ENCODE measurements at places on chromosomes 7 and 10.

DNA sequence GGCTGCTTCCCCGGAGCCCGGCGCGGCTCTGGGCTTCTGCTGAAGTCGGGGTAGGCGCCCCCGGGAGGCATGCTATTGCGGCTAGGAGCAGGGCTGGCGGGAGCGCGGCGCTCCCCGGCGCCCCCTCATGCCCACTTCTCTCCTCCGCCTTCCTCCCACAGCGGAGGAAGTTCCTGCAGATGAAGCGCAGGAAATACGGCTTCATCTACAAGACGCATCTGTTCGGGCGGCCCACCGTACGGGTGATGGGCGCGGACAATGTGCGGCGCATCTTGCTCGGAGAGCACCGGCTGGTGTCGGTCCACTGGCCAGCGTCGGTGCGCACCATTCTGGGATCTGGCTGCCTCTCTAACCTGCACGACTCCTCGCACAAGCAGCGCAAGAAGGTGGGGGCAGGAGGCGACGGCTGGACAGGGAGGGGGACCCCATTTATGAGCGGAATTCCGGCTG lies 479 bp downstream of the CYP26A1 start:
- no peak for DNase-seq

- no peak for DNase-seq
Measured at GRCh38 chr7:26213807-26214515, 12.4 kb downstream of the CBX3 start.

DNA sequence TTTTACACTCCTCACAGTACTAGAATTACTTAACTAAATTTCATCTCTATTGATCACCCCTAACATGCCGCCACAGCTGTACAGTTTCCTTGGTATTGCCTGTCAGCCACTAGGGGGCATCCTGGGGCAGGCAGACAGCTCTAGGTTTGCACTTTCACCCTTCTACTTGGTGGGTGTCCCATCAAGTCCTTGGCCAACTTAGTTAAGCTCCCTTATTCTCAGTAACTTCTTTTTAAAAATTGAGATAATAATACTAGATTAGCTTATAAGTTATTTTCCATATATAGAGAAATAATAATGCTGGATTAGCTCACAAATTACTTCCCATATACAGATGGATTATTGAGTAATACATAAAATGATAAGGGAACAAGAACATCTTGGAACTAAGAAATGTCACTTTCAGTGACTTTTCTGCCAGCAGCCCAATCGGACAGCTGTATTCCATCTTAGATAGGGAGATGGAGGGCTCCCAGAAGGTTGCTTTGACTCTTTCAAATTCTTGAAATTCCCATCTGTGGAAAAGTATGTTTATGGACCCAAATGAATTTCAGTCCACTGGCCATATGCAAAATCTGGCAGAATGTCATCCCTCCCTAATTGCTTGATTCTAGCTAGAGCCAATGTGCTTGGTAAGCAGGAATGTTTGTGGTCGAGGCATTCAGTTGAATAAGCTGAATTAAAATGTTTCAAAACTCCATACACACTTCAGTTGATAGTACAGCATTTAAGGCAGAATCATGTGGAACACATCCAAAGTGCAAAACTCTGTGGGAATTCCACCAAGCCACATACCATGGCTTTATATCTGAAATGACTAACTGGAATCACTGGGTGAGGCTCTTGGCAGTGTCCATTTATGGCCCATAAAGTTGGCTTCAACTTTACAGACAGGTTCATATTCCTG lies 309.7 kb downstream of the CSTF2T start:
- peak; percentile 22 for DNase-seq

DNA sequence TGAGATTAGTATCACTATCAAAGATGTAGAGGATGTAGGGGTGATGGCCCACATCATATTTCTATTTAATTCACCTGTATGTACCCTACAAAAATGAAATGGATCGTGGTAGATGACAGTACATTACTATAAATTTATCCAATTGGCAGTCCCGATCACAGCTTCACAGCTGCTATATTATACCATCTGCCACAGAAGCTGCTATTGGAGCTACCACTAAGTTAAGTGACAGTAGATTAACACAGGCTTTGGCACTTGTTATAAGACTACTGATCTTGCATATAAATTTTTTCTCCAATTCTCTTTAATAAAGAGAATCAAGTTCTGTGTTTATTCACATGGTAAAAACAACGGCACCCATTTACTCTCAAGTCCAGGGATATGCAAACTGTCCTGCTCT lies 24.9 kb upstream of the MAGI2 start:
- no peak for DNase-seq

DNA sequence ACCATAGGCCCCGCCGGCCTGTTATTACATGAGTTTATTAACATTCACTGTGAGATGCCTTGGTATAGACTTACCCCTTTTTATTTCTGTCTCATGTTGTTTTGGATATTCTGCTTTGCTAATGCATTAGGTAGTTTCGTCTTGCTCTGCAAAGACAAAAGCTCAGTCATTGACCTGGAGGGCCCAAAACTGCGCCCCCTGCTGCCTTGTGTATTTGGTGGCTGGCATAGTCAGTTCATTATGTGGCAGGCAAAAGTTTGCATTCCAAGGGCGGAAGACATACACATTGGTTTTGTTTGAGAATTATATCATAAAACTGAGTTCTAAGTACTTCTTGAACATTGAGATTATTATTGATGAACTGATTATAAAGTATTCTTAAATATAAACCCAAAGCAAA lies 372.5 kb downstream of the SDK1 start:
- DNase-seq = peak; percentile 45

GRCh38 chr7:158710651-158711102 lies 6.1 kb upstream of the NCAPG2 start:
- no peak for DNase-seq

GRCh38 chr7:88329532-88330463 lies 23.1 kb upstream of the STEAP4 start:
- DNase-seq = no peak

- DNase-seq = no peak
Measured at GRCh38 chr10:71646592-71647292, 72.8 kb downstream of the C10orf105 start.

DNA sequence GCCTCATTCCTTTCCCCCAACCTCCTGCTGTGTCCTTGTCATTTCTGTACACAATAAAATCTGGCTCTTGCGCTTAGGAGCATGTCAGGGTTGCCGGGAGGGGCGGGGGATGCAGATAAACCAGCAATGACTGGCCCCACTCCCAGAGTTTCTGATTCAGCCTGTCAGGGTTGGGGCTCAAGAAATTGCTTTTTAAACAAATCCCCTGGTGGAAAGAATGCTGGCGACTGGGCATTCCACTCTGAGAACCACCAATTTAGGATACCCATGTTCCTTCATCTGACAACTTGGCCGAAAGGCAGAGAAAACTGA lies 376.4 kb downstream of the TCERG1L start:
- DNase-seq = no peak

- no peak for DNase-seq
Measured at GRCh38 chr10:3671386-3671955, 113.5 kb downstream of the KLF6 start.

DNA sequence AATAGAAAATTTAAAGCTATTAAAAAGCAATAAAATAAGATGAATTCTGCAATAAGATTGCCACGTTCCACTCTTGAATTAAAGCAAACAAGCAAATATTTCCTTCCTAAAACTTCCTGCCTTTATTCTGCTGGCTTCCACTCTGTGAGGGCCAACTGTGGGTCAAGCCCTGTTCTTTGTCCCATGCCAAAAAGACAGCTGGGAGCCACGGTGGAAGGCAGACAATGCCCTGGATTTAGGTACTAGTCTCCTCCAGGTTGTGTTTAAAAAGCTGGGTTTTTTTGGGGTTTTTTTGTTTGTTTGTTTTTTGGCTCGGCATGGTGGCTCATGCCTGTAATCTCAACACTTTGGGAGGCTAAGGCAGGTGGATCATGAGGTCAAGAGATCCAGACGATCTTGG lies 39.1 kb downstream of the LRRTM3 start:
- no peak for DNase-seq

DNA sequence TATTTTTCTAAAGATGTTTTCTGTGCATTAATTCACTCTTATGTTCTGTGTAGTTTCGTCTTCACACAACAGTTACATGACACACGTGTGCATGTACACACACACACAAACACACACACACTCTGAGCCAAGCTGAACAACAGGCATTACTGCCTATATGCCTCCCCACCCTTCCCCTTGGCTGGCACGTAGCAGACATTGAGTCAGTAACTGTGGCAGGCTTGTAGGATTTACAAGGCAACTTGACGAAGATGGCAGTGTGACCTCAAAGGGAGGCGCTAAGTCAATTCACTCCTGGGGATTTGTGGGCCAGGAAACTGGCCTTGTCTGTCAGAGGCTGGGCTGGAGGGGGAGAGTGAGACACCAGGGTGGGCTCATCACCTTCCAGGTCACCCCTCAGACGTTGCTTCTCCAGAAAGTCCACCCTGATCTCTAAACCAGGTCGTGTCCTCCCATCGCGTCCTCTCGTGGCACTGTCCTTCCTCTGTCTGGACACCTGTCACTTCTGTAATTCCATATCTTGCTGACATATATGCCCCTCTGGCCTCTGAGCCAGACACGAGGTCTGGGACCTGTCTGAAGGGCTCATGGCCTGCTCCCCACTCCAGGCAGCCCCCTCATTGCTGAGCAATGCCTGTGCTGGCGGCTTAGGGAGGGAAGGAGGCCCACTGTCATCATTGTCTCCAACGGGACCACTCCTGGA lies 41.1 kb upstream of the INPP5A start:
- no peak for DNase-seq

GRCh38 chr10:48926764-48927540 lies 12.7 kb downstream of the LRRC18 start:
- no peak for DNase-seq

DNA sequence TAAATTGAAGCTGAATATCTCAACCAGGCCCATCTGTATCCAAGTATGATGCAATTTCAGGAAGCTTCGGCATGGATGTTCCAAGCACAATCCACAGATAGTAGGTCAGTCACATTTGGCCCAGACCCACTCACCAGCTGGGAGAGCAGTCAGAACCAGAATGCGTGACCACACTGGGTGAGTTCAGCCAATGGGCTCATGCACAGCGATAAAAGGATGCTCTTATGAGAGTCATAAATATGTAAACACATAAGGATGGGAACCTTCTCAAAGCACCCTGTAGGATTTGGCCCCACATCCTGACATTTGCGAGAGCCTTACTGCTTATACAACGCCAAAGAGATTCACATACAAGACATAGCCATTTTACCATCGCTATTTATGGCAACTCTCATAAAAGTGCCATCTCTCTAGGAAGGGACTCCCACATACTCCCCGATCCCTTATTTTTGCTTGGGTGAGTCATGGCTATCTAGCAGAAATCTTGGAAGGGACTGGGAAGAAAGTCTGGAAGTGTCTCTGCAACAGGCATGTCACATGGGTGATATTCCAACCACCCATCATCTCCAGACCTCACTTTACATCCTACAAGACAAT lies 3.0 kb downstream of the AFAP1L2 start:
- DNase-seq = no peak

GRCh38 chr10:51073453-51074237 lies 642 bp upstream of the PRKG1 start:
- no peak for DNase-seq

DNA sequence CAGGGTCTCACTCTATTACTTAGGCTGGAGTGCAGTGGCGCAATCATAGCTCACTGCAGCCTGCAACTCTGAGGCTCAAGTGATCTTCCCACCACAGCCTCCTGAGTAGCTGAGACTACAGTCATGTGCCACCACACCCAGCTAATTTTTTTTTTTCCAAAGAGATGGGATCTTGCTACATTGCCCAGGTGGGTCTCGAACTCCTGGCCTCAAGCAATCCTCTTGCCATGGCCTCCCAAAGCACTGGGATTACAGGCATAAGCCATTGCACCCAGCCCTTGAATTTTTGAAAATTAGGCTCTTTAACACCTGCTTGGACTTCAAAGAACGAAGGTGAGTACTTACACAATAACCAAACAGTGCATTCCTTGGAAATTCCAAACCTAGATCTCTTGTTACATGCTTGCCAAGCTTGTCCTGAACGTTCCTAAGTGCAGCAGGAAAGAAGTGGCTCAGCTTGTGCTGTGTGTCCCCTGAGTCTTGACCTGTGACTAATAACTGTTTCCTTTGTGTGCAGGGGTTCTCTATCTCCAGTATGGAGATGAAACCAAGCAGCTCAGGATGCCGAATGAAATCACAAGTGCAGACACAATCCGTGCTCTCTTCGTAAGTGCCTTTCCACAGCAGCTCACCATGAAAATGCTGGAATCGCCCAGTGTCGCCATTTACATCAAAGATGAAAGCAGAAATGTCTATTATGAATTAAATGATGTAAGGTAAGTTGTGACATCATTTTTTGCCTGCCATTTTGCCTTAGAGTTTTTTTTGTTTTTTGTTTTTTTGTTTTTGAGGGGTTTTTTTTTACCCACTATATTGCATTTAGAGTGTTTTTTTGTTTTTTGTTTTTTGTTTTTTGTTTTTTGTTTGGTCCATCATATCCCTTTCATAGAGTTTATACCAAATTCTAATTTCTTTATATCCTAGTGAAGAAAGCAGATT lies 223.8 kb downstream of the KIAA1217 start:
- DNase-seq = no peak

GRCh38 chr10:112711366-112711765 lies 238.7 kb upstream of the TCF7L2 start:
- DNase-seq = no peak

- no peak for DNase-seq
Measured at GRCh38 chr10:132559538-132559937, 22.0 kb downstream of the INPP5A start.

DNA sequence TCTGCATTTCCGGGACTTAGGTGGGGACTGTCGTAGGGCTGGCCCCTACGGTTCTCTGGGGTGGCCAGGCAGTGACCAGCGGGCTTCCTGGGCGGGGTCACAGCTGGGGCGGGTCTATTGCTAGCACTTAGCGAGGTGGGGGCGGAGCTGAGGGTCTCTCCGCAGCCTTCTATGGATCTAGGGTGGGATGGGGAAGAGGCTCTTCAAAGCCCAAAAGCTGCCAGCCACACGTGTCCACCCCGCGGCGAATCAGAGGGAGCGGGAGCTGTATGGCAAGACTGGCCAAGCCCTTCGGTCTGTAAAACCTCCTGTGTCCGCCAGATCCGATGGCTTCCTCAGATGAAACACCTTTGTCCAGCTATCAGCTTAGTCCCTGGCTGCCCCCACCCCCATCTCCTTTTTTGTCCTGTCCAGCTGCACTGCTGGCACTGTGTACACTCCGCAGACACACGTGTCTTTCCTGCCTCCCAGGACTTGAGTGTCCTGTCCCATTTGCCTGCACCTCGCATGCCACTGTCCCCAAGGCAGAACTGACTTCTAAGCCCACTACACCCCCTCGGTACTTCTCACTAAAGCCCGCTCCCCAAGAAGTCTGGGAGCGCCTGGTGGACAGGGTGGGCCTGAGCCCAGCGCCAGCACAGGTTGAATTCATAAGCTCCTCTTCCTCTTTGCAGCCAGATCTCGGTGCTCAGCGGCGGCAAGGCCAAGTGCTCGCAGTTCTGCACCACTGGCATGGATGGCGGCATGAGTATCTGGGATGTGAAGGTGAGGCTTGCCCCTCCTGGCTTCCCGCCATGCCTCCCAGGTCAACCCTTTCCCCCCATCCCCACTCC lies 14.8 kb downstream of the PDAP1 start:
- DNase-seq = no peak

GRCh38 chr7:98802088-98802780 lies 67.6 kb downstream of the TMEM130 start:
- DNase-seq = no peak
